IMR-90 (cell line): ENCODE measurements at places on chromosomes 5 and 9. TPM values are rescaled to one million over a fixed set of nuclear protein-coding genes. Genes with fewer than 3 reads are reported as not detected.

Gene TBC1D2
- total RNA-seq, result 35.6 and 36.9 TPM in 2 replicates

GRCh38 chr5:172005708-172006320 is 624 bp downstream of the FBXW11 start:
- no peak for DNase-seq
- peak overlapping the region; percentile 77 for H3K4me3 ChIP-seq
- H3K27ac ChIP-seq, result peak overlapping the region; percentile 98
- no peaks in the 10 kb centered on the region for H3K36me3 ChIP-seq

DNA sequence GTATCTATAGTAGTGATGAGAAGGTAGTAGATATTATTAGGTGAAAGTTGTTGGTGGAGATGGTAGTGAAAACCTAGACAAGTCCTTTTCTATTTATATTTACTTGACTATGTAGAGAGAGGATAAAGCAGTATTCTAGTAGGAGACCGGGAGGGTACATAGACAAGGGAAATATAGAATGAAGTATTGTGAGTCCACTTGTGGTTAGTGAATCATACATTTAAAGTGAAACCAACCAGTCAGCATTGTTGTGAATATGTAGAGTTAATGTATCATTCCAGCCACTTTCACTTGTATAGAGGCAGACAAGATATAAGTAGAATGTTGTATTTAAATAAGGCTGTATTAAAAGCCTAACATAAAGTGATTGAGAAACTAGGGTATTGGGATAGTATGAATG is 1711.3 kb upstream of the ACO1 start:
- no peaks in the 10 kb centered on the region for H3K36me3 ChIP-seq
- no peaks in the 10 kb centered on the region for H3K27me3 ChIP-seq
- H3K4me1 ChIP-seq, result no peaks in the 10 kb centered on the region
- DNase-seq, result no peak

DNA sequence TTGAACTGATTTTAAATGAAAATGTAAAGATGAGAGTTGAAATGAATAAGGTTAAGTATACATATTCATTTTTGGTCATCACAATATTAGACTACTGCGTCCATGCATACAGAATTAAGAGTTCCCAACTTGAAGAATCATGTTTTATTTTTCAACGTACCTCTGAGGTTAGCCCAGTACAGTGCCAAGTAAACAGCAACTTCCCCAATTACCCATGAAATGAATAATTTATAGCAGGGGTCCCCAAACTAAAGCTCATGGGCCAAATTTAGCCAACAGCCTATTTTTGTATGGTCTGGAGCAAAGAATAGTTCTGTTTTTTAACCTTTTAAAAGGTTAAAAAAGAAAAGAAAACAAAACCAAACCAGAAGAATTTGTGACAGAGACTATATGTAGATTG is 167.9 kb downstream of the CDC42SE2 start:
- no peak overlapping the region for H3K27ac ChIP-seq
- H3K4me3 ChIP-seq, result no peak overlapping the region
- peaks cover 27% of the 10 kb centered on the region for H3K36me3 ChIP-seq
- no peak for DNase-seq
- H3K27me3 ChIP-seq, result no peaks in the 10 kb centered on the region

GRCh38 chr5:176660530-176660859 is 13.2 kb downstream of the TSPAN17 start:
- no peak overlapping the region for H3K27ac ChIP-seq
- H3K36me3 ChIP-seq, result no peaks in the 10 kb centered on the region; the same call in 1 of the 2 replicates
- no peaks in the 10 kb centered on the region for H3K4me1 ChIP-seq
- DNase-seq, result no peak
- peaks cover 17% of the 10 kb centered on the region for H3K27me3 ChIP-seq

GRCh38 chr9:104868687-104869404 is 59.1 kb downstream of the ABCA1 start:
- H3K27me3 ChIP-seq, result no peaks in the 10 kb centered on the region
- DNase-seq, result peak; percentile 91
- H3K27ac ChIP-seq, result peak overlapping the region; percentile 95

DNA sequence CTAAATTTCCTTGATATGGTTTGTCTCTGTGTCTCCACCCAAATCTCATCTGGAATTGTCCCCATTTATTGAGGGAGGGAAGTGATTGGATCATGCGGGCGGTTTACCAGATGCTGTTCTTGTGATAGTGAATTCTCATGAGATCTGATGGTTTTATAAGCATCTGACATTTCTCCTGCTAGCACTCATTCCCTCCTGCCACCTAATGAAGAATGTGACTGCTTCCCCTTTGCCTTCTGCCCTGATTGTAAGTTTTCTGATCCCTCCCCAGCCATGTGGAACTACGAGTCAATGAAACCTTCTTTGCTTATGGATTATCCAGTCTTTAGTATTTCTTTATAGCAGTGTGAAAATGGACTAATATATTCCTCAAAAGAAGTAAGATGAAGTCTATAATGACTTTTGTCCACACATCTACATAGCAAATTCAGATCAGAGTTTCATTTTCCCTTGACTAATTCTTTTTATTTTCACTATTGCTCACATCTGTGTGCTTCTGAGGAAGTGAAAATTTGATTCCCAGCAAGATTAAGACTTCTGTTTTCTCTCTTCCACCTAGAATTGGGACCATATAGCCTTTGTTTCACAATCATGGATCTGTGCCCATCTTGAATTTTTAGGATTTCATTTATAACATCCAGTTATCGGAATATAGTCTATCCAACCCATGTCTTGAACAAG is 393.5 kb downstream of the DMAC1 start:
- H3K27ac ChIP-seq, result no peak overlapping the region
- no peaks in the 10 kb centered on the region for H3K36me3 ChIP-seq
- no peaks in the 10 kb centered on the region for H3K27me3 ChIP-seq
- no peak for DNase-seq
- peaks cover 3% of the 10 kb centered on the region; the same call in 1 of the 2 replicates for H3K4me1 ChIP-seq

Gene LOX
- total RNA-seq, result 261 and 277 TPM in 2 replicates

Gene SLC36A2
- total RNA-seq, result not detected in 2 replicates

DNA sequence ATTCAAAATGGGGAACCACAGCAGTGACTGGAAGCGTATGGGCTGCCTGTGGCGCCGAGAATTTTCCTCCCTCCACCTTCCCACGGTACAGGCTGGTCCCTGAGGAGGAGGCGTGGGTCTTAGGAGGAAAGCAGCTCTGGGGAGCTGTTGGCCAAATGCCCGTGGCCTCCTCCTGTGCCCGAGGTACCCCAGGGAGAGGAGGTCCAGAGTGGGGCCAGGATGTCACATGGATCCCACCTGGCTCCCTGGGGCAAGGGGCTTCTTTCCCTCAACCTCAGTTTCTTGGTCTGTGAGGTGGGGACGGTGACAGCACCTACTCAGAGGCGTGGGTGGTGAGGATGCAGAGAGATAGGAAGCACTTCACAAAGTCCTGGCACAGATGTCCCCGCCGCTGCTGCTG is 16.5 kb downstream of the PRRX2 start:
- no peak overlapping the region for H3K4me3 ChIP-seq
- no peaks in the 10 kb centered on the region for H3K27me3 ChIP-seq
- H3K27ac ChIP-seq, result no peak overlapping the region
- H3K4me1 ChIP-seq, result peaks cover 7% of the 10 kb centered on the region; the same call in 1 of the 2 replicates
- H3K36me3 ChIP-seq, result peaks cover 23% of the 10 kb centered on the region

Gene TUSC1
- total RNA-seq, result 2.0 and 3.1 TPM in 2 replicates

- no peak overlapping the region for H3K4me3 ChIP-seq
- no peaks in the 10 kb centered on the region for H3K27me3 ChIP-seq
- H3K4me1 ChIP-seq, result no peaks in the 10 kb centered on the region
- no peak overlapping the region for H3K27ac ChIP-seq
- H3K36me3 ChIP-seq, result no peaks in the 10 kb centered on the region; the same call in 1 of the 2 replicates
Measured at GRCh38 chr5:80822640-80823039, 137.5 kb upstream of the RASGRF2 start.

DNA sequence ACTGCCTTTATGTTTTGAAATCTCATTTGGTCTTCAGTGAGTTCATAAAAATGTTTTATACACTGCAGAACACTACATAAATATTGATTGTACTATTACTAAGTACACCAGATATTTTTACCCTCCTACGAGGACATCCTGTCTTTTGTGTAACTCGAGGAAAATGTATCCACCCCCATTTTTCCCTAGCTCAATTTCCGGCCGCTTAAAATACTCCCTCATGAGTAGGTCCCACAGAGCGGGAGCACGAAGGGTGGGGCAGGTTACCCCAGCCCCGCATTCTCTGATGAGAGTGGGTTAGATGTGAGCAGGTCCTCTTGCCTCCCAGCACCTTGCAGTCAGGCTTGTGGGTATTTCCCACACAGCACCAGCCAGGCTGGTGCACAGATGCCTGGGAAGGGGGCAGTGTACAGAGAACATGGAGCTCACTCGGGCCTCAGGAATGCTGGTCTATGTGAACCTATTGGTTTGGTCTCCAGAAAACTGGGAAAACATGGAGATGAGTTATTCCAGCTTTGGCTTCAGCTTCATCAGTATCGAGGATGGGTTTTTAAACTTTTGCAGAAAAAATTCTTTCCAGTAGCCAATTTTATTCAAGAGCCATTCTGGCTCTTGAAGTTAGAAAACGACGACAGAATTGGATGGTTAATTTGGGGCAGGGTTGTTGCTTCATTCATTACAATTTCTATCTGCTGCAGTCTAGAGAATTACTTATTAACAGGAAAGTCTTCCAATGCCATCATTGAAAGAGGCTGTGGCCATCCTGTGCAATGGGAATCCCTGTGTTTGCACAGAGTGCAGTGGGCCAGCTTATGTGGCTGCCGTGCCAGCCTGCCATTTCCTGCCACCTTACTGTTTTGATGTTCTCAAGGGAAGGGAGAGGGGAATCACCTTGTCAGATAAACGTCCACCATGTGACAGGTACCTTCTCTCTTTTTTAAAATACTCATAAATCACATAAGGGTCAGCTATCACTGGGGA is 73.2 kb downstream of the WDR41 start:
- peak; percentile 45 for DNase-seq
- H3K4me3 ChIP-seq, result no peak overlapping the region
- H3K36me3 ChIP-seq, result no peaks in the 10 kb centered on the region
- H3K4me1 ChIP-seq, result no peaks in the 10 kb centered on the region
- no peak overlapping the region for H3K27ac ChIP-seq
- 0 out of 2 replicates have a peak, but pooled peaks cover 2% of the 10 kb centered on the region for H3K27me3 ChIP-seq

Gene SLC6A3
- not detected in 2 replicates for total RNA-seq

DNA sequence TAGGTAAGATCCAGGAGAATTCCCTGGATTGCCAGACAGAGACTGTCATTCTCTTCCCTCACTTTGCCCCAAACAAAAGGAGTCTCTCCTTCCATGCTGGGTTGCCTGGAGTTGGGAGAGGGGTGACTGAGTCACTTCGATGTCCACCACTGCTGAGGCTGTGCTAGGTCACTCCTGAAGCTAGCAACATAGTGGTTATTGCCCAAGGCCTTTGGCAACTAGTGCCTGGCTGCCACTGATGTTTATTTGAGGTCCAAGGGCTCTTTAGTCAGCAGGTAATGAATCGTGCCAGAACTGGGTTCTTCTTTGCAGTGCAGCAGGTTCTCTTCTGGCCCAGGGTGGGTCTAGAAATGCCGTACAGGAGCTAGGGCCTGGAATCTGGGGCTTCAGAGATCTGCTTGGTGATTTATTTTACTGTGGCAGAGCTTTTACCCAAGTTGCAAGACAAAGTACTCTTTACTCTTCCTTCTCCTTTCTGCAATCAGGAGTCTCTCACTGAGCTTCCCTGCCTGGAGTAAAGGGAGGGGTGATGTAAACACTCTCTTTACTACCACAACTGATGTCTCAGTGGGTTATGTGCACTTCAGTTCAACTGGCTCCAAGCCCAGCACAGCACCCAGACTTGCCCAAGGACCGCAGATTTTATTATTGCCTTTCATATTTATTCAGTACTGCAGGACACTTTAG is 155.7 kb upstream of the SH3GL2 start:
- H3K27me3 ChIP-seq, result no peaks in the 10 kb centered on the region
- no peaks in the 10 kb centered on the region for H3K4me1 ChIP-seq
- no peak overlapping the region for H3K4me3 ChIP-seq
- H3K27ac ChIP-seq, result no peak overlapping the region
- H3K36me3 ChIP-seq, result no peaks in the 10 kb centered on the region; the same call in 1 of the 2 replicates

DNA sequence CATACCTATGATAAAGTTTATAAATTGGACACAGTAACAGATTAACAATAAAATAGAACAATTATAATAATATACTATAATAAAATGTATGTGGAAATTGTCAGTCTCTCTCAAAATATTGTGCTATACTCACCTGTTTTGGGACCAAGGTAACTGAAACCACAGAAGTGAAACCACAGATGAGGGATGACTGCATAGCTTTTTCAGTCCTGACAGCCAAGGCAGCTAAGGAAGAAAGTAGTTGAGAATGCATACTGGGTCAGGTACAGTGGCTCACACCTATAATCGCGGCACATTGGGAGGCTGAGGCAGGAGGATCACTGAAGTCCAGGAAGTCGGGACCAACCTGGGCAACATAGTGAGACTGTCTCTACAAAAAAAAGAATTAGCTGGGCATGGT is 8.9 kb downstream of the SRP19 start:
- no peaks in the 10 kb centered on the region for H3K27me3 ChIP-seq
- no peak for DNase-seq
- no peak overlapping the region for H3K27ac ChIP-seq
- H3K4me1 ChIP-seq, result peaks cover 3% of the 10 kb centered on the region; the same call in 1 of the 2 replicates

Gene ZNF169
- total RNA-seq, result 2.7 and 4.4 TPM in 2 replicates

Gene PCDHA8
- under 0.01 TPM in 1 of 2 replicates, not detected in the other for total RNA-seq

DNA sequence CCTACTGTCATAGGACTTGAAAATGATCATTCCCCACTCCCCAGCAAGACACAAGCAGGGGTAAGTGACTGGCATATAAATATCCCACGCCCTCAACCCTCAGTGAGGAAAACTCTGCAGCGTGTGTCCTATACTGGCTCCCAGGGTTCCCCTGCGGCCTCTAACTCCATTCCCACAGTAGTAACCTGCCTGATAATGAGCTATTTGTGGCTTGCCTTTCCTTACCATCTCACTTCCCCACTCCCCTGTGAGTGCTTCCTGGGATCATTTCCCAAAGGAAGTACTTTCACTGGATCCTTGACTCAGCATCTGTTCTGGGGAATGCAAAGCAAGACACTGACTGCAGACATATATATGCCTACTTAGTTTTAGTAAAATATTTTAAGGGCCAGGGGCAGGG is 14.3 kb downstream of the CDC14B start:
- no peaks in the 10 kb centered on the region for H3K36me3 ChIP-seq
- no peak overlapping the region for H3K4me3 ChIP-seq
- H3K27ac ChIP-seq, result no peak overlapping the region
- H3K27me3 ChIP-seq, result no peaks in the 10 kb centered on the region

DNA sequence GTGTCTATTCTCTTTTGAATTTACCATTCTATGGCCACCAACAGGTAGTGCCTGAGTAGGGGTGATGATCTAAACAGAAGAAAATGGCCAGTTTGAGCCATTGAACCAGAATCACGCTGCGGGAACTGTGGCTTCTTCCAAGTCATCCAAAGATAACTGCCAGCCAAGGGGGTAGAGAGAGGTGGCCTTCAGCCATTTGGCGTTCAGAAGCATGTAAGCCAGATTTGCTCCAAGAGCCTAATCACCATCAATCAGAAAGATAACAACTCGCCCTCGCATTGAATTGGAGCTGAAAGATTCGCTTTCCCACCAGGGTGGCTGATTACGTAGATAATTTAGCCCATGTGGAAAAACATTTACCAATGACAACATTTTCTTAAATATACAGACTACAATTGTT is 1302.7 kb upstream of the DMAC1 start:
- no peak for DNase-seq
- no peak overlapping the region for H3K4me3 ChIP-seq
- no peaks in the 10 kb centered on the region for H3K27me3 ChIP-seq
- H3K27ac ChIP-seq, result no peak overlapping the region
- H3K4me1 ChIP-seq, result no peaks in the 10 kb centered on the region

Gene RBM18
- 8.1 and 8.4 TPM in 2 replicates for total RNA-seq

- H3K4me3 ChIP-seq, result no peak overlapping the region
- no peaks in the 10 kb centered on the region for H3K4me1 ChIP-seq
- no peaks in the 10 kb centered on the region for H3K36me3 ChIP-seq
- no peak overlapping the region for H3K27ac ChIP-seq
- H3K27me3 ChIP-seq, result peaks cover 11% of the 10 kb centered on the region
Measured at GRCh38 chr5:58490402-58491050, 709 bp upstream of the GAPT start.

- no peak overlapping the region for H3K27ac ChIP-seq
- no peak overlapping the region for H3K4me3 ChIP-seq
- no peak for DNase-seq
- H3K4me1 ChIP-seq, result peaks cover 22% of the 10 kb centered on the region
Measured at GRCh38 chr5:31479706-31480105, 52.2 kb downstream of the DROSHA start.
